Renal cortex interstitium (tissue), 15 donors: ENCODE measurements at places on chromosomes 1 and 21. TPM values are rescaled to one million over a fixed set of nuclear protein-coding genes. Genes with fewer than 3 reads are reported as not detected.

HTR6 gene
- 1.3 TPM for polyA plus RNA-seq

PROK1 gene
- not detected for polyA plus RNA-seq

CFAP126 gene
- 11.2 TPM for polyA plus RNA-seq

S100A3 gene
- polyA plus RNA-seq: 0.32 TPM

S100A7 gene
- 0.65 TPM for polyA plus RNA-seq

TMEM50A gene
- polyA plus RNA-seq: 135 TPM

A3GALT2 gene
- 0.48 TPM for polyA plus RNA-seq

CDC7 gene
- 31.9 TPM for polyA plus RNA-seq

IGFN1 gene
- 1.0 TPM for polyA plus RNA-seq

OPRD1 gene
- polyA plus RNA-seq: 0.33 TPM

ECM1 gene
- polyA plus RNA-seq: 14.4 TPM

DIO1 gene
- 5.1 TPM for polyA plus RNA-seq

RHD gene
- 3.1 TPM for polyA plus RNA-seq

SUMO3 gene
- 123 TPM for polyA plus RNA-seq

USH2A gene
- 0.22 TPM for polyA plus RNA-seq

JMJD4 gene
- 17.4 TPM for polyA plus RNA-seq

SPRR2B gene
- not detected for polyA plus RNA-seq

PDZK1IP1 gene
- 62.1 TPM for polyA plus RNA-seq

CASZ1 gene
- polyA plus RNA-seq: 18.4 TPM

TACSTD2 gene
- polyA plus RNA-seq: 19.1 TPM

CCDC185 gene
- 0.12 TPM for polyA plus RNA-seq

PERM1 gene
- polyA plus RNA-seq: 0.14 TPM

ZYG11A gene
- 0.17 TPM for polyA plus RNA-seq

PFDN2 gene
- polyA plus RNA-seq: 71.9 TPM

RGSL1 gene
- not detected for polyA plus RNA-seq

PODN gene
- polyA plus RNA-seq: 2.6 TPM

OR2L13 gene
- polyA plus RNA-seq: not detected

C8B gene
- not detected for polyA plus RNA-seq

TMEM269 gene
- 0.80 TPM for polyA plus RNA-seq

GBP5 gene
- polyA plus RNA-seq: 0.39 TPM

F13B gene
- polyA plus RNA-seq: not detected

RCAN3 gene
- polyA plus RNA-seq: 9.5 TPM

PRKAA2 gene
- polyA plus RNA-seq: 13.9 TPM

LRRC8D gene
- 34.8 TPM for polyA plus RNA-seq

APH1A gene
- polyA plus RNA-seq: 191 TPM

SPATA1 gene
- 2.1 TPM for polyA plus RNA-seq

SPTA1 gene
- polyA plus RNA-seq: 2.8 TPM

SFN gene
- 0.63 TPM for polyA plus RNA-seq

WDR77 gene
- 38.0 TPM for polyA plus RNA-seq

HEYL gene
- polyA plus RNA-seq: 25.2 TPM
